CD4-positive, alpha-beta T cell treated with Interleukin-4 for 1 hour (primary cell): ENCODE measurements at places on chromosomes 7 and 10.

DNA sequence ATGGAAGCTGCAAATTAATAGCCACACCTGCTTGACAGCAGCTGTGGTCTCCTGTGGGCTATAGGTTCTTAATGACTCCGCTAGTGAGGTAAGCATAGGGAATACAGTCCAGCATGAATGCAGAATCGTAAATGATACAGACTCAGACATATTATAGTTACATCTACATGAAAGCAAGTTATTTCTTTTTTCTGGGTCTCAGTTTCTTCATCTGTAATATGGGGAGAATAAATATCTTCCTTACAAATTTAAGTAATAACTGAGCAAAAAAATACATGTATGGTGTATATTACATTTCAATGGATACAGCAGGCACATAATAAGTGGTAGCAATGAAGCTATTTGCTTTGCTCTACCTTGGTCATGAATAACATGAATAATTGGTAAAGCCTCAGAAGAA, 245.9 kb upstream of the RHOBTB1 start:
- DNase-seq: no peak

GRCh38 chr7:69864822-69865221, 266.5 kb downstream of the AUTS2 start:
- no peak for DNase-seq

DNA sequence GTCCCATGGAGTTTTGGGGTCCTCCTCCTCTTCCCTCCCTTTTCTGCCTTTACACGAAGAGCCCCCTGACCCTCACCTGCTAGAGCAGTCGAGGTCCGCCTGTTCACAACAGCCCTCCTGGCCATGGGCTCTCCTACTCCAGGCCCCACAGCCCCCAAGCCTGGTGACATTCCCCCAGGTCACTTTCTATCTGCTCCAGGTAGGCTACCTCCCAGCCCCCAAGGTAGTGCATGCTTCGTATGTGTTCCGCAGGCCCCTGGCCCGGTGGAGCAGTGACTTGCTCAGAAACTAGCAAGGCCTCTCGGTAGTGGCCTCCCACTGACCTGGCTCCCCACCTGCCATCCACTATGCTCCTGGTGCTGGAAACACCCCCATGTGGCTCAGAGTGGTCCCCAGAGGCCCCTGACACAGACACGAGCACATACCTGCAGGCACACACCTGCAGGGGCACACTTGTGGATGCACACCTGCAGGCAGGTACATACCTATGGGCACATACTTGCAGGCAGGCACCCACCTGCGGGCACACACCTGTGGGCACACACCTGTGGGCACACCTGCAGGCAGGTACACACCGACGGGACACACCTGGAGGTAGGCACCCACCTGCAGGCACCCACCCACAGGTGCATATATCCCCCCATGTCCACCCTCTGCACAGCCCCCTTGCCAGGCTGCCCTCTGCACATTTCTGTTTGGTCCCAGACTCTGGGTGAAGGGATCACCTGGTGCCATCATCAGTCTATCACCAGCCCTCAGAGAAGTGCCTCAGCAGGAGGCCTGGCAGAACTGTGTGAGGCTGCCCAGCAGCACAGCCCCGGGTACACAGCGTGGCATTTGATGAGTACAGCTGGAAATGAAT, 322.5 kb downstream of the PTPRN2 start:
- no peak for DNase-seq

DNA sequence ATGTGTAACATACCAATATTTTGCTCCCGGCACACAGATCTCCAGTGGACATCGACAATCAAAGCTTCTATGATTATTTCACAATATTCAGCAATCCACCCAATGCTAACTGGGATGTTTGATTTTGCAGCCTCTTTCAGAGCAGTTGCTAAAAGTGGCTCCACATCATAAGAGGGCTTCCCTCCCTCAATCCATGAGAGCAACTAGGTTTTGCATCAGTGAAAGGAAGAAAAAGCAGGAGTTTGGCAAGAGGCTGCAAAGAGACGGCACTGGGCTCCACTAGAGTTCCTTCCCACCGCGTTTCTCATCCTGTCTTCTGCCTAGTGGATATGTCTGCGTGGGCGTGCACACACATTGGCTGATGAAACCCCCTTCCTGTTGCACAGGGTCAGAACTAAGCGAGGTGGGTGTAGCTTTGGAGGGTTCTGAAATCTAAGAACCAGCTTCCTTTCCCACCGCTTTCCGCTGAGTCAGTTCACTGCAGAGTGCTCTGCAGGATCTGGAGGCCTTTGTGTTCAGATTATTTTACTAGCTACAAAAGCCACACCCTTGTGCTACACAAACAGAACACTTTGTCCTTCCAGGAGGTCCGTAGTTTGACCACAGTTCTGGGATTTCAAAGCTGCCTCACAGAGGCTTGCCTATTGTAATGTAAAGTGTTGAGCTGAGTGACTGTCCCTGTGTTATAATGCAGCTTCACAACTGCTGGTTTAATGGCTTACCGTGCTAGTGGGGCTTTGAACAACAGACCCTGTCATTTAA, 28.1 kb downstream of the ARL4A start:
- DNase-seq: peak; percentile 29

- no peak for DNase-seq
These were observed 95.0 kb upstream of the ARMC3 start for GRCh38 chr10:22832851-22833250.

DNA sequence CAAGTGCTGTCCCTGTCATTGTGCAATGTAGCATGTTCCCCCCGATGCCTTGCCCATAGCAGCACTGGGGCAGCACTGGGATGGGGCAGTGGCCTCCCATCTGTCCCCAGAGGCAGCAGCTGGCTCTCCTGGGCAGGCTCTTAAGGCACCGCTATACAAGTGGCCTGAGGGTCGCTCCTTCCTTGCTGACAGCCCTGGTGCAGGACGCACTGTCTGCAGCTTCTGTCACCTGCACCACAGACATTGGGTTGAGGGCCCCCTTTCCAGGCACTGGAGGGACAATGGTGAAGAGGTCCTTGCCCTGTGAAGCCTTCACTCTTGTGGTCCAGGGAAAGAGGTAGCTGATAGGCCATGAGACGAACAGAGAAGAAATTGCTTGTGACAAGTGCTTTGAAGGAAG, 10.6 kb downstream of the CPSF4 start:
- no peak for DNase-seq

DNA sequence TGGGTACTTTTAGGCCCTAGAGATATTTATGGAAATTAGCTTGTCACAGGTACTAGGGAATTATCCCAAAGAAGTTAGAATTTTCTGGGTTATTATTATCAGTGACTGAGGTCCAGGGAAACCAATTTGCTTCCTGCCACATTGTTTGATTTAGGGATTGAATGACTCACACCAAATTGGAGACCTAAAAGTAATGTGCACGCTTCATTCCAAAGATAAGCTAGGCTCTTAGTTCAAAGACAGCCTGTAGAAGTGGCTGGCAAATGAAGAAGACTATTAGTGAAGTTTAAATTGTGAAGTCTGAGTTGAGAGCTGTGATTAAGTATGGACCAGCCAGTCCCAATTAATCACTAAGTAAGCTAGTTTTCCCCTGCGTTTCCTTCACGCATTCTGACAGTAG, 188.1 kb upstream of the MYO3A start:
- DNase-seq: no peak

DNA sequence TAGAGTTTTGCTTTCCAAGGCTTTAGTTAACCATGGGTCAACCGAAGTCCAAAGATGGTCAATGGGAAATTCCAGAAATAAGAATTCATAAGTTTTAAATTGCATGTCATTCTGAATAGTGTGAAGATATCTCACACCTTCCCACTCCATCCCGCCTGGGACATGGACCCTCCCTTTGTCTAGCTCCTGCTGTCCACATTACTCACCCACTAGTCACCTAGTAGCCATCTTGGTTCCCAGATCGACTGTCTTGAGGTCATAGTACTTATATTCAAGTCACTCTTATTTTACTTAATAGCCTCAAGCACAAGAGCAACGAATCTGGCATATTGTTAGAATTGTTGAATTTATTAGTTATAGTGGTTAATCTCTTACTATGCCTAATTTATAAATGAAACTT, 366.6 kb downstream of the PRPF18 start:
- no peak for DNase-seq

GRCh38 chr7:55970978-55971377, 6.6 kb downstream of the NIPSNAP2 start:
- no peak for DNase-seq

DNA sequence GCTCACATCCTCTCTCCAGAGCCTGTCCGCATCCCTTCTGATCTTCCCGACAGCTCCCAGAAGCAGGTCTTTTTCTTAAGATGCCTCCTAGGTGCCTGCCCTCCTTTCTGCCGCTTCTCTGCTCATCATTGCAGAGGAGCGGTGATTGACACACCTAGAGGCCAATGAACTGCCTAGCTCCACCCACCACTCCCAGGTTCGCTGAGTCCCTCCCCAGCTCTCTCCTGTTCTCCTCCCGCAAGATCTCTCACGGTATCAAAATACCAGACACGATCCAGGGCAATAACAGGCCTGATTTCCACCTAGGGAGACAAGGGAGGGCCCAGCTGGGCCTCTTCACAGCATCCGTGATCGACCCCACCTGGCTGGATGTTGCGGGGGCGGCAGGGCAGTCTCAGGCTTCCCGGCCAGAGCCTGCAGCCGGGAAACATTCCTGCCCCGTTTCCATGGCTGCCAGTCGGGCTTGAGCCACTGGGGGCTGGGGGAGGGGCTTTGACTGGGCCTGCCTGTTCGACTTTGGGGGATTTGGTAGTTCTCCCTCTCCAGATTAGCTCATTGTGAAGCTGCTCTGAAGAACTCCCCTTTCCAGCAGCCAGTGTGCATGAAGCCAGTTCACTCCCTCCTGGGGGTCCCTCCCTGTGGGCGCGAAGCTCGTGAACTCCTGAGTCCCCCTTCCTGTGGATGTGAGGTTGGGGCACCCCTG, 373.5 kb downstream of the RPS24 start:
- peak; percentile 67 for DNase-seq

DNA sequence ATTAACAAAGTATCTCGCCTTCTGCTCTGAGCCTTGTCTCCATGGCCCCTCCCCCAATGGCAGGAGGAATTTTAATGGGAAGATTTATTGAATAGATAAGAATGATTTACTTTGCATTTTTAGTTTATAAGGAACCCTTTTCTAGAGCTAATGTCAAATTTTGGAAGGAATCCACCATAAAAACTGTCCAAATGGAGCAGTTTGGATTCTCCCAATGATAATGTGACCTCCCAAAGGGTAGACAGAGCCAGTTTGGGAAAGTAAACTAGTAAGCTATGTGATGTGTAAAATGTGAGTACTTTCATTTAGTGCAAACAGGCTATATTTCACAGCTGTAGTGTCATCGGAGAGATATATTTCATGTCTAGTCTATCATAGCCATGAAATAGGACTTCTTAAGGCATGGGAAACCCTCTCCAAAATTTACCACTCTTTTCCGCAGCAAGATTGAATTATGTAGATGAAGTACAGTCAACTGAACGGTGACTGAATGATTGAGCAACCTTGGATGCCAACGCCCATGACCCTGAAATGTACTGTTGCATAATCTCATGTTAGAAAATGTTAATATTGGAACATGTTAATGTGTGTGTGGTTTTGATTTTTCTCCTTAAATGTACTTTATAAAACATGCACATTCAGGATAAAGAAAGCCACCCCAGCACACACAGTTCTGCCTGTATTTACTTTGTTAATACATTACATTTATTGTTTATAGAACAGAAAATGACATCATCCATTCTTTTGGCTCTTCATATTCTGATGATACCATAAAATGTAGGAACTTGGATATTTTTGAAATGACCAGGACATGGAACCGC, 140.6 kb downstream of the NRP1 start:
- DNase-seq: no peak

GRCh38 chr10:32149252-32149955, 93.2 kb upstream of the KIF5B start:
- no peak for DNase-seq
